ENCODE measurements at places on chromosomes 5 and 9. TPM values are rescaled to one million over a fixed set of nuclear protein-coding genes. Genes with fewer than 3 reads are reported as not detected.
A peak's percentile ranks its signal among the peaks of the same experiment; 100 is the strongest.

- no peak overlapping the region for H3K4me3 ChIP-seq
- no peak for DNase-seq
- no peaks in the 10 kb centered on the region for H3K27me3 ChIP-seq
These were observed 170.1 kb downstream of the GABBR2 start for GRCh38 chr9:98538626-98539031.

The ATG10 gene
- 8.4 TPM for total RNA-seq

- H3K36me3 ChIP-seq: no peaks in the 10 kb centered on the region
- no peak for DNase-seq
- no peak overlapping the region for H3K27ac ChIP-seq
- H3K27me3 ChIP-seq: no peaks in the 10 kb centered on the region
- H3K4me3 ChIP-seq: no peak overlapping the region
- no peaks in the 10 kb centered on the region for H3K4me1 ChIP-seq
These were observed 62.6 kb downstream of the IL31RA start for GRCh38 chr5:55913466-55914413.

DNA sequence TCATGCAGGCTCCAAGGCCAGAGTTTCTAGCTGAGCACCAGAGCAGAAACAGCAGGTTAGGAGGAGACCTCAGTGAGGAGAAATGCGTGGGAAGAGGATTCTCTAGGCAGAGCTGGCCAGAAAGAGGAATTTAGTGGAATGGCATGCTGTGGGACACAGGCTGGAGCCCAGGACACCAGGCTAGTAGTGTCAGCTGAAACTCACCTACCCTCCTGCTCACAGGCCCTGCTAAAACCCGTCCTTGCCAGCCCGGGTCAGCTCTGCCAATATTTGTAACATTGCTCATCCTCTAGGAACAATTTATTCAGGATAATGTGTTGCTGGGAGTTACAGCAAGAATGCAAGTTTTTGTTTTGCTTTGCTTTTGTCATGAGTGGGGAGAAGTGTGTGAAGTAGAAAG lies 40.2 kb upstream of the AGXT2 start:
- no peaks in the 10 kb centered on the region for H3K36me3 ChIP-seq
- H3K27ac ChIP-seq: no peak overlapping the region
- DNase-seq: no peak
- no peaks in the 10 kb centered on the region for H3K27me3 ChIP-seq
- H3K4me3 ChIP-seq: no peak overlapping the region

The ELL2 gene
- 26.0 TPM for total RNA-seq

The C1QTNF3 gene
- total RNA-seq: 1.3 TPM

The SMIM3 gene
- 52.4 TPM for total RNA-seq

GRCh38 chr9:114317665-114318357 lies 5.1 kb upstream of the ORM1 start:
- H3K4me3 ChIP-seq: no peak overlapping the region
- H3K4me1 ChIP-seq: no peaks in the 10 kb centered on the region
- H3K27ac ChIP-seq: no peak overlapping the region
- H3K27me3 ChIP-seq: no peaks in the 10 kb centered on the region

DNA sequence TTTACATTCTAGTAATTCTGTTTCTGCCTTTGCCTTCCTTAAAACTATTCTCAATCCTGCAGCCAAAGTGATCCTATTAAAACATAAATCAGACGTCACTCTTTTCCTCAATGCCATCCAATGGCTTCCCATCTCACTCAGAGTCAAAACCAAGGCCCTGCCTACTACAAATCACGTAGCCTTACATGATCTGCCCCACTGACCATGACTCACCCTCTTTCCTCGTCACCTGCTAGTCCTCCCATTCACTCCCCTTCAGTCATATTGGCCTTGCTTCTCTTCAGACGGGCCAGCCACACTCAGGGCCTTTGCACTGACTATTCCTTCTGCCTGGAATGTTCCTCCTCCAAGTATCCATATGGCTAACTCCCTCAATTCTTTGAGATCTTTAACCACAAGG lies 39.0 kb upstream of the DMXL1 start:
- H3K27me3 ChIP-seq: no peaks in the 10 kb centered on the region
- no peak overlapping the region for H3K27ac ChIP-seq
- no peaks in the 10 kb centered on the region for H3K4me1 ChIP-seq

DNA sequence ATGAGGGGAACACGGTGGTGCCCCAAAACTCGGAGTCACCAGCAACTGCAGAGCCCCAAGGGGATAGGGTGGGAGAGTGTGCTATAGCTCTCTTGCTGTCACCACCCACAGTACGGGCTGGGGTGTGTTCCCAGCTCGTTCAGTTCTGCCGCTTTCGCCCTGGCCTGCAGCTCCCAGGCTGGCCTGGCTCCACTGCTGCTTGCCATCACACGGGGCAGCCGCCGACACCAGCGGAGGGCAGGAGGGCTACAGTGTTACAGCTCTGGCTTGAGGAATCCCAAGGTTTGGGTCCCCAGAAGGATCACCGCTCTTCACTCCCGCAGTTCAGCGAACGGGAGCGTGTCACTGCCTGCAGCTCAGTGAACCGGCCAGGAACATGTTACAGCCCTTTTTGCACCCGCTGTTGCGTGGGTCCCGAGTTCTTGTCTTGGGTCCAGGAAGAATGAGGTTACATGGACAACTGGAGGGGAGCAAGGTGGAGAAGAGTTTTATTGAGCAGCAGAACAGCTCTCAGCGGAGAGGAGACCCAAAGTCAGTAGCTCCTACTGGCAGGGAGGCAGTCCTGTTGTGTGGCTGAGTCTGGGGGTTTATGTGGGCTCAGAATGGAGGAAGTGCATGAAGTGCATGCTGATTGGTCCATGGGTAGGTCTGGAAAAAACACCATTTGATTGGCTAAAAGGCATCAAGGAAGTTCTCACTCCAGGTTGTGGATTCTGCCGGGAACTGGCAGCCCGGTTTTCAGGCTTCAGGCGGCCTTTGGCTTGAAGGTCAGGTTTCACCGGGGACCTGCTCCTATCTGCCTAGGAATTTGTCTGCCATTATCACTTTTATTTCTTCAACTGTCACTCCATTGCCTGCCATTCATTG lies 113.4 kb downstream of the EHMT1 start:
- H3K4me3 ChIP-seq: no peak overlapping the region
- H3K27ac ChIP-seq: no peak overlapping the region
- peaks cover 49% of the 10 kb centered on the region for H3K36me3 ChIP-seq
- no peak for DNase-seq

The ANKRD31 gene
- not detected for total RNA-seq

The SLCO6A1 gene
- total RNA-seq: not detected

DNA sequence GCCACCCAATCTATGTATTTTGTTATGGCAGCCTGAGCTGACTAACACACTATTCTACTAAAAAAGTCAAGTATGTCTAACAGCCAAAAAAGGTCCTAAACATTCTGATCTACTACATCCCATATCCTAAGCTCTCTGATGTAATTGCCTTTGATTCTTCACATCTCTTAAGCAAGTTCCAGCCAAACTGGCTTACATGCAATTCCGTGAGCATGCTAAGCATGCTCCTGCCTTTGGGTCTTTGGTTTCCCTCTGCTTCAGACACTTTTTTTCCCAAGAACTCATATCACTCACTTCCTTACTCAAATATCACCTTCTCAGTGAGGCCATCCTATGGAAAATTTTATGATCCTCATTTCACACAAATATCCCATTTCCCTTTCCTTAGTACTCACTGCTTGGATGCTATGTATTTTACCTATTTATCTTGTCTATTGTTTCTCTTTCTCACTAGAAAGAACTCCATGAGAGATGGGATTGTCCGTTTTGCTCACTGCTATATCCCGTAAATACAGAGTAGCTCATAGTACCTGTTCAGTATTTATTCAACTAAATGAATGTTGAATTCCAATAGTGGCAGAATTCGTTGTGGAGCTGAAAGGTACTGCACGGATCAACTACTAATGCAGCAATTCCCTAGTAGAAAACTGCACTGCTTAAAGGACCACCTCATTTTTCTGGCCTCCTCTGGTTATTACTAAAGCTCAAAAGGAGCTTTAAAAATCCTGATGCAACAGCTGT lies 2.3 kb upstream of the SLC12A2 start:
- peak overlapping the region; percentile 91 for H3K4me3 ChIP-seq
- DNase-seq: no peak
- H3K27ac ChIP-seq: no peak overlapping the region
- no peaks in the 10 kb centered on the region for H3K27me3 ChIP-seq
- peaks cover 11% of the 10 kb centered on the region for H3K4me1 ChIP-seq

The ACOT12 gene
- total RNA-seq: not detected

The FGD3 gene
- 20.8 TPM for total RNA-seq

- H3K4me1 ChIP-seq: no peaks in the 10 kb centered on the region
- no peak overlapping the region for H3K4me3 ChIP-seq
- no peak overlapping the region for H3K27ac ChIP-seq
- no peaks in the 10 kb centered on the region for H3K36me3 ChIP-seq
- peaks cover 4% of the 10 kb centered on the region for H3K27me3 ChIP-seq
These were observed 36.8 kb upstream of the NEK6 start for GRCh38 chr9:124220946-124221451.

GRCh38 chr5:138454121-138454520 lies 11.2 kb upstream of the EGR1 start:
- no peaks in the 10 kb centered on the region for H3K36me3 ChIP-seq
- no peaks in the 10 kb centered on the region for H3K27me3 ChIP-seq
- no peak overlapping the region for H3K27ac ChIP-seq
- no peak overlapping the region for H3K4me3 ChIP-seq
- DNase-seq: no peak
- peaks cover 10% of the 10 kb centered on the region for H3K4me1 ChIP-seq

- DNase-seq: no peak
- peak within 1 kb of the TSS; percentile 19 for H3K27ac ChIP-seq
- peak within 1 kb of the TSS; percentile 60 for H3K4me3 ChIP-seq
- no peaks in the 10 kb centered on the region for H3K27me3 ChIP-seq
- no peaks in the 10 kb centered on the region for H3K36me3 ChIP-seq
These were observed at the start of gene CDKN2B-AS1 for GRCh38 chr9:21994556-21995005. Gene CDKN2B-AS1, plus strand, starts transcription at chr9:21994791.

The C9orf50 gene
- total RNA-seq: not detected

GRCh38 chr5:172207511-172207910 lies 13.5 kb downstream of the EFCAB9 start:
- no peaks in the 10 kb centered on the region for H3K4me1 ChIP-seq
- H3K27ac ChIP-seq: no peak overlapping the region
- DNase-seq: no peak

The GAPVD1 gene
- total RNA-seq: 18.9 TPM

The CCDC180 gene
- total RNA-seq: 4.8 TPM

The CRB2 gene
- not detected for total RNA-seq

The ADGRD2 gene
- not detected for total RNA-seq

- no peaks in the 10 kb centered on the region for H3K36me3 ChIP-seq
- no peak overlapping the region for H3K4me3 ChIP-seq
- no peaks in the 10 kb centered on the region for H3K27me3 ChIP-seq
- no peak overlapping the region for H3K27ac ChIP-seq
- no peaks in the 10 kb centered on the region for H3K4me1 ChIP-seq
These were observed 488.0 kb upstream of the CDH18 start for GRCh38 chr5:20476016-20476415.

The LEAP2 gene
- total RNA-seq: 0.21 TPM

DNA sequence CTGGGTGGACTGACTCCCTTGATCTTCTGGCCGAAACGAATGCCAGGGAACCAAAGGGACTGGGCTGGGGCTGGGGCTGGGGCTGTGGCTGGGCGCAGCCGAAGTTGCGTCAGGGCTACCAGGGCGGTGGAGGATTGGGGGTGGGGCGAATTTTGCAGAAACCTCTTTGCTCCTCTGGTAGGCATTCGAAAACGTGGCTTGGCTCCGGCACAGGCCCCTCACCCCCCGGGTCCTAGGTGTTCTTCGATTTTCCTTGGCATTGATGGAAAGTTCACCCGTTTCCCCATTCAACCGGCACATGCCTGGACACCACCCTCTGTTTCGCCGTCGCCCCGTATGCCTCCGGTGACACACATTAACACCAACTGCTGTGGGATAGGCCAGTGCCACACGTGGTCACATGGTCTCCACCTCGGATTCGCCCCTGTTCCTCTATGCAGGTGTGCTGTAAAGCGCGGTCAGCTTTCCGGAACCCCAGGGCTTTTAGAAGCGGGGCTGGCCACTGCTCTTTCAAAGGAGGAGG lies 477.1 kb downstream of the SPATA31A7 start:
- no peak for DNase-seq
- no peak overlapping the region for H3K27ac ChIP-seq
- no peaks in the 10 kb centered on the region for H3K4me1 ChIP-seq

The DMGDH gene
- total RNA-seq: 0.75 TPM

The MAP3K1 gene
- 14.7 TPM for total RNA-seq

The RETREG1 gene
- 2.9 TPM for total RNA-seq

GRCh38 chr5:96945144-96945897 lies 9.4 kb downstream of the LNPEP start:
- no peak overlapping the region for H3K4me3 ChIP-seq
- no peaks in the 10 kb centered on the region for H3K27me3 ChIP-seq
- H3K36me3 ChIP-seq: no peaks in the 10 kb centered on the region
- no peak for DNase-seq
